ENCODE measurements at places on chromosomes 6 and 20.

- DNase-seq: no peak
These were observed 353.1 kb upstream of the TSHZ2 start for GRCh38 chr20:52619101-52619500.

DNA sequence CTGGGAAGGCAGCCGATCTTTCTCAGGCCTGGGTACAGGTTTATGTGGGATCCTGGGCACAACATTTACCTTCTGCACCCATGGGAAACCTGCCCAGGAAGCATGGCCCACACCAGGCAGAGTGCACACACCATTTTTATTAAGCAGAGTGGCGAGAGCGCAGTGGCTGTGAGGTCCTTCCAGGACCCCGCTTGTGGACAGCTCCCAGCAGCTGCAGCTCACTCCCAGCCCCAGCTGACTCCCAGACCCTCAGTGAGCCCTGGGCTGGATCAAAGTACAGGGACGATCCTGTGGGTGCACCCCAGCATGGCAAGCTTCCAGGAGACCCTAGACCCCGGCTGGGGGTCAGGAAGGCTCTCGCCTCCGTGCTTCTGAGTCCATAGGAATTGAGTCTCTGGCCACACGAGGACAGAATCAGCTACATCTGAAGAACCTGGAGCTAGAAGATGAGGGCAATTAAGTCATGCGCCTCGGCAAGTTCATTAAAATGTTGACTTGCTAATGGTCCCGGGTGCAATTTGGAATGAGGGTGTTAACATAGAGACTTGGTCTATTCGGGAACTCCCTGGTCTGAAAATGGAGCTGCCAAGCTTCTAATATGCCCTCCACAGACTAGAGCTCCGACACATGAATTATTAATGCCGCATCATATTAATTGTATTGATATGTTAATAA lies 65.4 kb upstream of the SLCO4A1 start:
- peak; percentile 11 for DNase-seq

GRCh38 chr6:73655341-73655917 lies 1.6 kb upstream of the SLC17A5 start:
- peak; percentile 36 for DNase-seq

DNA sequence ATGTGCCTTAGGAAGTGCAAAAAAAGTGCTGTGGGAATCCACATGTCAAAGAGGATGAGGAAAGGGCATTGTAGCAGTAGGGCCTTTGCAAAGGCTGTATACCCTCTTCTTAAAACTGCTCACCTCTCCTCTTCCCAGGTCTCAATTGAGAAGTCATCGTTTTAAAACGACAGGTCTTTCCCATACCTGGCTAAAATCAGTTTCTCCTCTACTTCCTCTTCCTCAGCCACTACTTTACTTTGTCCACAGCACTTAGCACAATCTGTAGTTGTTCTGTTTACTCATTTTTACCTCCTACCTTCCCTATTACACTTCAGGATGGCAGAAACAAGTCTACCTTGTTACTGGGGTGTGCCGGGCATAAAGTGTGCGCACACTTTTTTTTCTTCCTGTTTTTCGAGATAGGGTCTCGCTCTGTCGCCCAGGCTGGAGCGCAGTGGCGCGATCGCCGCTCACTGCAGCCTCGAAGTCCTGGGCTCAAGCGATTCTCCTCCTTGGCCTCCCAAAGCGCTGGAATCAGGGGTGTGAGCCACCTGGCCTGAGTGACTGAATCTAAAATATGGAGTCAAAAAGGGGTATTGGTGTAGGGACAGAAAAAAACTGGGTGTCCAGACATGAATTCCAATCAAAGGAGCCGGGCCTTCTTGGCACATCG lies 9.8 kb upstream of the ELOVL5 start:
- DNase-seq: no peak

DNA sequence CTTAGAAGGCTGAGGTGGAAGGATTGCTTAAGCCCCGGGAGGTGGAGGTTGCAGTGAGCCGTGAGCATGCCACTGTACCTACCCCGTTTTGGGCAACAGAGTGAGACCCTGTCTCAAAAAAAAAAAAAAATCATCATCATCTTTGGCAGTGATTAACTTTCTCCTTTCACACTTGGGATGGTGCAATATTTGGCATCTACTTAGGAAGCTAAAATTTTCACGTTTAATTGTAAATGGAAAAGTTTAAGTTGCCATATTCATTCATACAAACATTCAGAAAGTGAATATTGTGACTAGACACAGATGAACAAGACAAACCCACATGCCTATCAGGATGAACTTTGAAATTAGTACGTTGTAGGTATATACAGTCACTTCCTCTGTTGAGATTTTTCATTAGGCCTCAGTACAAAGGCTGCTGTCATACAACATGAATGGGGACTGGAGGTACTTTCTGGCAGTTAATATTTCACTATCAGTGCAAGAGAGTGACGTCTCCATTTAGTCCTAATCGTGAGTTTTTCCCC lies 10.3 kb downstream of the TOP1 start:
- DNase-seq: no peak

DNA sequence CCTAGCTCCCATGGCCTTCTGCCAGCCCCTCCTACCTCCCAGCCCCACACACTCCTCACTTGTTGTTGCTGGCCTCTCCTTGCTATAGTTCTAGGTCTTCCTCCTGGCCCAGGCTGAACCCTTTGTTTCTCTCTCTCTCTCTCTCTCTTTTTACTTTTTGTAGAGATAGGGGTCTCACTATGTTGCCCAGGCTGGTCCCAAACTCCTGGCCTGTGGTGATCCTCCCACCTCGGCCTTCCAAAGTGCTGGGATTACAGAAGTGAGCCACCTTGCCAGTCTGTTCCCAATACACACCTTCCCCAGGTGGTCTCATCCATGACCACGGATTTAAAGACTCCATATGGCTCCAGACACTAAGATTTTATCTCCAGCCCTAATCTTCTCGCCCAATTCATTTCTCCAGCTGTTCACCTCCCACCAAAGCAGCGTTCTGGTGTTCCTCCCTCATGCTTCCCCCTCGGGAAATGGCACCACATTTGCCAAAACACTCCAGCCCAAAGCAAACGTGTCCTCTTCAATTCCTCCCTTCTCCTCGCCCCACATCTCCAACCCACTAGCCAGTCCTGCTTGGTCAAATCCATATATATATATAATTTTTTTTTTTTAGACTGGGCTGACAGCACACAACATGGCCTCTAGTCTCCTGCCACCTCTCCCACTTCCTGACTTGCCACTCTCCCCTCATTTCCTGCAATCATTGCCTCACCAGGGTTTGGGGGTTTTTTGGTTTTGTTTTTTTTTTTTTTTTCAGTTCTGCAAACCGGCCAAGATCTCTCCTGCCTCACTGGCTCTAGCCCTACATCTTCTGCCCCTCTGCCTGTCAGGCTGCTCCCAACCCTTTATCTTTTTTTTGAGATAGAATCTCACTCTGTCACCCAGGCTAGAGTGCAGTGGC lies 104.4 kb downstream of the NCR2 start:
- no peak for DNase-seq

GRCh38 chr6:111748231-111748647 lies 125.0 kb downstream of the FYN start:
- DNase-seq: no peak

DNA sequence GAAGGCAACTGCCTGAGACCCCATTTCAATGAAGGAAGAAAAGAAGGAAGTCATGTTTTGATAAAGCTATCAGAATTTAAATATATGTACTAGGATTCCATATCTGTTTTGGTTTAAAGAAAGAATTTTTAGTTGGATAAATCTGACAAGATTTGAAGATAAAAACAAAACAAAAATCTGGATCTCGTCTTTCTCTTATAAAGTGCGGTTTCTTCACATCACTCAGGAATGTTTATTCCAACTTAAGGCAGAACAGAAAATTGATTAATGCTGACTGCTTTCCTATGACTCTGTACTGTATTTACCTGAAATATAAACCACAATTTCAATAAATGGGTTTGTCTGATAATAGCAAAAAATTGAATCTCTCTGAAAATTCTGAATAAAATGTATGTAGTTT lies 439.7 kb downstream of the RFPL4B start:
- DNase-seq: no peak

- DNase-seq: no peak
These were observed 15.1 kb downstream of the KCNS1 start for GRCh38 chr20:45085867-45086266.

DNA sequence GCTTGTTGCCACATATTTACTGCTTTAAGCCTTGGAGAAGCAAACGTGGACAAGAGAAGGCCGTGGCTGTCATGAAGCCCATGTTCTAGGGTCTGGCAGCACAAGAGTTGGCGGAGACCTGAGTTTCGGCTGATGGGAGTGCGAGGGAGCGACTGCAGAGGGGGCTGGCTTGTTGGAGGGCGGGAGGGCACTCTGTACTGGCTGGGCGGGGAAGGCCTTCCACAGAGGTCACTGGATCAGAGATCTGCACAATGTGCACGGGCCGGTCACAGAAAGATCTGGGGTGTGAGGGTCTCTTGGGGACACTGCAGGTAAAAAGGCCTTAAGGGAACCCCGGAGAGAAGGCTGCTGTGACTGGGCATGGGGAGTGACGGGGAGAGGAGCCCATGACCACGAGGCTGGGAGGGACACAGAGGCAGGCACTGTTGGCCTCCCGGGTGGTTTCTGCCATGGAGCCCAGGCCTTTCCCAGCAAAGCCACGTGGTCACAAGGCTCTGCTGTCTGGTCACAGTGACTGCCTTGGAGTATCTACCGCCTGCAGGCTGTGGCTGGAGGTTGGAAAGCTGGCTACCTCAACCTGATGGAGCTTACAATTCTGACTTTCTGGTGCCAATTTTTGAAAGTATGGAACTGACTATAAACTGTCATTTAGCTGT lies 23.8 kb downstream of the FOXC1 start:
- DNase-seq: no peak

- no peak for DNase-seq
These were observed 31.7 kb downstream of the C20orf173 start for GRCh38 chr20:35497780-35498189.

DNA sequence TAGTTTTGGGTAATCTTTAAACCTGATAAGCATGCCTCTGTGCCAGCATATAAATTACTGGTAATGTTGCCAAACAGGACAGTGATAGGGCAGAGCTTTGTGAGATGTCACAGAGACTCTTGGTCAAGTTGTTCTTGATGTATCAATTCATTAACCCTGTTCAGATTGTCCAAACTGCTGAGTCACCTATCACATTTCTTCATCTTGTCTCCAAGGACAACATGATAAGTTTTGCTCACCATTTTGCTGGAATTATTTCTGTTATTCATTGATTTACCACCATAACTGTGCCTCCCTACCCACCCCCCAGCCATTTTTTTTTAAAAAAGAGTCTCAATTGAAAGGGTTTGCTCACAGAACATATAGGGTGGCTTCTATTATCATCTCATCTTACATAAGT lies 19.5 kb upstream of the GMNN start:
- DNase-seq: no peak

DNA sequence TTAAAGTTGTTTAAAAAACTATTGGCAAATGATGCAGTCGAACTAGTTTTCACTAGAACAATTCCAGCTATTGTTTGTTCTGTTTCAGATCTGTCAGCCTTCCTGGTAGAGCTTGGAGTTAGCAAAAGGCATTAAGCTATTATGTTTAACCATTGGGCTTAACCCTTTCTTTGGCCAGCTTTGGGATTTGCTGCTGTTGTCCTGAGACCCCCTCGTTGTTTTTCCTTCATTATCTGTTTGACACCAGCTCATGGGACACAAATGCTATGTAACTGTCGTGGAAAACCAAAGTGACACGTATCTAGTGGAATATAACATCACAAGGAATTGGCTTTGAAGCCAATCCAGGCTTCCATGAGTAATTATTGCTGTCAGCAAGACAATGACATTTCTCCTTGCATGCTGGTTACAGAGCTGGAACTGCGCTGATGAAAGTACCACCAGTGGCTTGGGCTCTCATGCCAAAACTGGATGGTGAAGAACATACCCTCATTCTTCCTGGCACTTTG lies 96.0 kb downstream of the EYA2 start:
- peak; percentile 3 for DNase-seq

DNA sequence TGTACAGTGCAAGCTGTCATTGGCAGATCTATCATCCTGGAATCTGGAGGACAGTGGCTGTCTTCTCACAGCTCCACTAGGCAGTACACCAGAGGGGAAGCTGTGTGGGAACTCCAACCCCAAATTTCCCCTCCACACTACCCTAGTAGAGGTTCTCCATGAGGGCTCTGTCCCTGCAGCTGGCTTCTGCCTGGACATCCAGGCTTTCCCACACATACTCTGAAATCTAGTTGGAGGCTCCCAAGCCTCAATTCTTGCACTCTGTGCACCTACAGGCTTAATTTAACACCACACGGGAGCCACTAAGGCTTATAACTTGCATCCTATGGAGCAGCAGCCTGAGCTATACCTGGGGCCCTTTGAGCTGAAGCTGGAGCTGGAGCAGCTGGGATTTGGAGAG lies 43.0 kb upstream of the TRIM39 start:
- no peak for DNase-seq

- DNase-seq: no peak
These were observed 45.4 kb upstream of the SLCO4A1 start for GRCh38 chr20:62596921-62597320.

DNA sequence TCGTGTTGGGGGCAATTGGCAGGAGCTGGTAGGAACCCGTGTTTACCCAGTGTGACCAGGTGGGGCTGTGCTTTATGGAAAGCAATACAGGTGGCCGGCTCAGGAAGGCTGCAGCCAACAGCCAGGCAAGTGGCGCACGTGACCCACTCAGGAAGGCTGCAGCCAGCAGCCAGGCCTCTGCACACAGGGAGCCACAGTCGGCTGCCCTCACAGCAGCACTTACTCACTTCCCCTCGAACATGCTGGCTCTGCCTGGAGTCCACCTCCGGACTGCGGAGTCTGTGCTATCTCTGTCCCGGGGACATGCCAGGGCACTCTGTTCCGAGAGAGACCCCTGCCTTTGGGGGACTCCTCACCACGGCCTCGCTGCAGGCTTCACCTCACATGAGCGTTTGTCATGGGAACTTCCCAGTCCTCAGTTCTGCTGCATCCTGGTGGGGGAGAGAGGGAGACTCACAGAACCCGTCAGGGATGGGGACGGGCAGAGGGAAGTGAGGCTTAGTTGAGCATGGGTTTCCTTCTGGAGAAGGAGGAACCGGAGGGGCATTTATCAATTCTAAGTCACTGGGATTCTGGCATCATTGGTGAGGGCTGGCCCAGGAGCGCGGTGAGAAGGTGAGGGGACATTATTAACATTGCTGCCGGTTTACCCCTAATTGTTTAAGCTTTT lies 76.8 kb downstream of the TTLL2 start:
- no peak for DNase-seq

- DNase-seq: no peak
These were observed 71.1 kb downstream of the PERP start for GRCh38 chr6:138036111-138036510.

GRCh38 chr6:90941885-90942284 lies 355.0 kb upstream of the MAP3K7 start:
- DNase-seq: no peak

DNA sequence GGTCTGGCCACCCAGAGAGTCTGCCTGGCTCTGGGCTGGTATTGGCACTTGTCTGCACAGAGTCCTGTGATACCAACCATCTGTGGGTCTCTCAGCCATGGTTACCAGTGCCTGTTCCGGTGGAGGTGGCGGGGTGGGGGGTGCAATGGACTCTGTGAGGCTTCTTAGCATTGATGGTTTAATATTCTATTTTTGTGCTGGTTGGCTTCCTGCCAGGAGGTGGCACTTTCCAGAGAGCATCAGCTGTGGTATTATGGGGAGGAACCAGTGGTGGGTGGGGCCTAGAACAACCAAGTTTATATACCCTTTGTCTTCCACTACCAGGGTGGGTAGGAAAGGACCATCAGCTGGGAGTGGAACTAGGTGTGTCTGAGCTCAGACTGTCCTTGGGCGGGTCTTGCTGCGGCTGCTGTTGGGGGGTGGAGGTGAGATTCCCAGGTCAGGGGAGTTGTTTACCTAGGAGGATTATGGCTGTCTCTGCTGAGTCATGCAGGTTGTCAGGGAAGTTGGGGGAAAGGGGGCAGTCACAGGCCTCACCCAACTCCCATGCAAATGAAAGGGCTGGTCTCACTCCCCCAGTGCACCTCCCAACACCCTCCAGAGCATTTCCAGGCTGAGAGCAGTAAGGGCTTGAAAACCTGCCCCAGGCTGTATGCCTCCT lies 117.5 kb downstream of the FLRT3 start:
- no peak for DNase-seq
